NCI-H2029 treated with DMSO at 0.1 percent for 48 hours (cell line): ENCODE measurements at places on chromosomes 4 and X.
A peak's percentile ranks its signal among the peaks of the same experiment; 100 is the strongest.

- DNase-seq, result no peak
These were observed 1.2 kb downstream of the PRPS1 start for GRCh38 chrX:107629540-107629909.

GRCh38 chrX:153665726-153666306, 7.8 kb downstream of the PNCK start:
- DNase-seq, result no peak

- DNase-seq, result no peak
These were observed 34.9 kb downstream of the BMP2K start for GRCh38 chr4:78811034-78811433.

- no peak for DNase-seq
These were observed 31.2 kb downstream of the PIGG start for GRCh38 chr4:530017-530781.

DNA sequence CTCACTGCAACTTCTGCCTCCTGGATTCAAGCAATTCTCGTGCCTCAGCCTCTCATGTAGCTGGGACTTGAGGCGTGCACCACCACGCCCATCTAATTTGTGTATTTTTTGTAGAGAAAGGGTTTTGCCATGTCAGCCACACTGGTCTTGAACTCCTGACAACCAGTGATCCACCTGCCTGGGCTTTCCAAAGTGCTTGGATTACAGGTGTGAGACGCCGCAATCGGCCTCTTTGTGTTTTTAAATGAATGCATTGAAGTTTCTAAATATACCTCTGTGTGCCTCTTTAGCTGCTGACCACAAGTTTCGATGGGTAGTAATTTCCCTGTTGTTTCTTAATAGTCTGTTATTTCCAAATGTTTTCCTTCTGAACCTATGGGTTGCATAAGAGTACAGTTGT, 765.3 kb upstream of the GRIA3 start:
- no peak for DNase-seq

DNA sequence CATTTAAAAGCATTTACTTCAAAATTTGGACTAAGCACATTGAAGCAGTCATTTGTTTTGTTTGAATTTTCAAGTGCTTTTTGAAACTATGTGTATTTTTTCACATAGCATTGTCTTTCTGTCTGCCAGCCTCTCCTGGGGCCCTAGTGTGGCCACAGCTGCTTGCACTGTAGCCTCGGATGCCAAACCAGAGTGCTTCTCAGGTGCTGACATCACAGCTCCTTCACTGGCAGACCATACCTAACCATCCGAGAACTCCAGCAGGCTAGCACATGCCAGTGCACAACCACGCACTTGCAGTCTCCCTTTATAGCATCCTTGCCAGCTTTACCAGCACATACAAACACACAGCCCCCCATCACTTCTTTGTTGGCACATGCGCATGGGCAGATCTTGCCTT, 1019.7 kb downstream of the STPG2 start:
- DNase-seq, result no peak

- no peak for DNase-seq
These were observed 5.1 kb upstream of the DHX15 start for GRCh38 chr4:24589448-24589847.

DNA sequence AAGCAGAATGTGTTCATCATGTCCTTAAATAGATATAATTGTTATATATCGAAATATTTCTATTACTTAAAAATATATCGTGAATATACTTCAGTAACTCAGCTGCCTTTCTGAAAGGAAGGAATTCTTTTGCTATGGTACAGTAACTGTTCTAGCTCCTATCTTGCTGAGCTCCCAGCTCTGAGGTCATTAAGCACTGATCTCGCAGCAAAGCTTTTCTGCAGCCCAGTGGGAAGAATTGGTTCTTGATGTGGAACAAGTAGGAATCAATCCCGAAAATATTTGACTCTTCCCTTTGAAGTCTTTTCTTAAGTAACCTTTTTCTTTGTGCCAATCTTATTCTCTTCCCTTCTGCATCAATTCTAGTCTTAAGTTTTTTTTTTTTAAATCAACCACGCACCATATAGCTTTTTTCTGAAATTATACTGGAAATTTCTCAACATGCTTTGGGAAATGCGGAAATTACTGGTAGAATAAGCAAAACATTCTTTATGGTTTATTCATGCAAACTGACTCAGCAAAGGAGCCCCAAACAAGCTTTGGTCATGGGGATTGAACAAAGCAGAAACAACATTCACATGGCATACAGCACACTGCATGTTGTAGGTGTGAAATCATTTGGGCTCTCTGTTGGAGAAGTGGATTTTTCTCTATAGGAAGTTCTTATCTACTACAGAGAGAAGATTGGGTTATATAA, 428.9 kb upstream of the GNPDA2 start:
- no peak for DNase-seq

GRCh38 chr4:88059766-88060165, 52.3 kb downstream of the PKD2 start:
- DNase-seq, result no peak

GRCh38 chr4:186037692-186038658, 31.0 kb upstream of the TLR3 start:
- peak; percentile 49 for DNase-seq

DNA sequence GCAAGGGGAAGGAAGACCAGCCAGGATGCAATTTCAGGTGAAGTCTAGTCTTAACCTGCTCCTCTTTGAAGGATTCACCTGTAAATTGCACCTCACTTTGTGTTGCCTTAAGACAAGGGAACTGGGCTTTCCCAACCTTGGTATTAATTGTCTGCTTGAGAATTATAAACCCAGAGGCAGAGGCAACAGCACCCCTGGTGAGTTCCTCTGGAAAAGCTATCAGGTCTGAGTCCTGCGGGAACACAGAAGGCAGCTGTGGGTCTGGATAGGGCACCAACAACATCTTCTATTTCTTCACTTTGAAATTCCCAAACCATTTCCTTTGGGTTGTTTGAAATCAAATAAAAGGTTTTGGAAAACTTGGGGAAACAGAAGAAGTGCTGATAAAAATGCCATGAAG, 109.2 kb upstream of the NPY2R start:
- no peak for DNase-seq

DNA sequence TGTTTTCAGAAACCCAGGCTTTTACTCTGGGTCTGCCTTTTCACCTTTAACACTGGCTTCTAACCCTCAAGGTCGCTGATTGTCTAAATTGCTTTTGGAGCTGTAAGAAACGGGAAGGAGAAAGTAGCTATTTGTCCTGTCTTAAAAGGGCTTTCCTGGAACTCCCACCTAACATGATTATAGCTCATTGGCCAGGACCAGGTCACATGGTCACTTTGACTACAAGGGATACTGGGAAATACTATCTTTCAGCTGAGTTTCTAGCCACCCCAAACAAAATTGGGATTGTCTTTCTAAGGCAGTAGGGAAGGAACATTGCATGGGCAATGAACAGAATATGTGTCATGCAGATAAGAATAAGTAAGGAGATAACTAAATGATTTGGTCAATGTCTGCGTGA, 106.7 kb upstream of the ARHGAP24 start:
- no peak for DNase-seq

DNA sequence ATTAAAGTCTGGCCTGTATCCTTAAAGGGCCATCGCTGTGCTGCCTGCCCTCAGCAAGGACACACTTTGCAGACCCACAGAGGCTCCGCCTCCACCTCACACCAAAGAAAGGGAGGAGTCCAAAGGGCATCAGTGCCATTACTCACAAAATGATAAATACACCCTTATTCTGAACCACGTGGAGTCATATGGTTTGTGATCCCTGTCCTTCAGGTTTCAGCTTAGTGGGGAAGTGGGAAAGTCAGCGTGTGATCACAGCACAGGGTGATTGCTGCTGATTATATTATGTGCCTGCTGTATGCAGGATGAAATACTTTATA, 35.9 kb upstream of the MSANTD1 start:
- no peak for DNase-seq

DNA sequence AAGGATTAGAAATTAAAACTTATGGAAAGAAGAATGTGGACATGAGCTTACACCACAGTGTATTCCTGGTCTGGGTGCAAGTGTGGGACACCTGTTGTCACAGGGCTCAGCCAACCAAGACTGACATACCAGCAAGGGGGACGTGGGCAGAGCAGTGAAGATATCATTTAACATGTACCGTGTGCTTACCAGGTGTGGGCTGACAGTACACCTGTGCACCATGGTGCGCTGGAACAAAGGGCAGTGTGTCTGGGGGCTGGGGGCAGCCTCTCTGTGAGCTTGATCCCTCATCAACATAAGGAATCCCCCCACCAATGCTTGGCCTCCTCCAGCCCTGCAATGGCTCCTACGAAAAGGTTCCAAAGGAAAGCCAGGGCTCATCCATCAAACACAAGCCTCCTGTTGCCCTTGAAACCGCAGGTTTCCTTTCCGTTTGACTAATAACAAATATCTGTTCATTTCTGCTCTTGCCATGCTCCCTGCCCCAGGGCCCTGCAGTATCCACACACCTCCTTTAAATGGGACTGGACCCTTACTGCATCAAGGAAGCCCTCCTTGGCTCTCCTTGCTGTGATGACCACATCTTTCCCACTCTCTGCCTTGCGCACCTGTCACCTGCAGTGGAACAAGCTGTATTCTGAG, 16.7 kb downstream of the EVC2 start:
- DNase-seq, result no peak

DNA sequence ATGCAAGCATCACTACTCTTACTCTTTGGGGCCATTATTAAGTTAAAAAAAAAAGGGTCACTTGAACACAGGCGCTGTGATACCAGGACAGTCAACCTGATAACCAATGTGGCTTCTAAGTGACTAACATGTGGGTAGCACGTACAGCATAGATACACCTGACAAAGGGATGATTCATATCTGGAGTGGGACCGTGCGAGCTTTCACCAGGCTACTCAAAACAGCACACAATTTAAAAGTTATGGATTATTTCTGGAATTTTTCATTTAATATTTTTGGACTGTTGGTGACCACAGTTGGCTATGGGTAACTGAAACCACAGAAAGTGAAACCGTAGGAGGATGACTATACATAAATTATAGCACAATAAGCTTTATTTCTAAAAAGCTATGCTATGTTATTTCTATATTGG, 113.8 kb upstream of the STIM2 start:
- no peak for DNase-seq

GRCh38 chr4:185734214-185734613, 77.8 kb downstream of the SORBS2 start:
- no peak for DNase-seq

DNA sequence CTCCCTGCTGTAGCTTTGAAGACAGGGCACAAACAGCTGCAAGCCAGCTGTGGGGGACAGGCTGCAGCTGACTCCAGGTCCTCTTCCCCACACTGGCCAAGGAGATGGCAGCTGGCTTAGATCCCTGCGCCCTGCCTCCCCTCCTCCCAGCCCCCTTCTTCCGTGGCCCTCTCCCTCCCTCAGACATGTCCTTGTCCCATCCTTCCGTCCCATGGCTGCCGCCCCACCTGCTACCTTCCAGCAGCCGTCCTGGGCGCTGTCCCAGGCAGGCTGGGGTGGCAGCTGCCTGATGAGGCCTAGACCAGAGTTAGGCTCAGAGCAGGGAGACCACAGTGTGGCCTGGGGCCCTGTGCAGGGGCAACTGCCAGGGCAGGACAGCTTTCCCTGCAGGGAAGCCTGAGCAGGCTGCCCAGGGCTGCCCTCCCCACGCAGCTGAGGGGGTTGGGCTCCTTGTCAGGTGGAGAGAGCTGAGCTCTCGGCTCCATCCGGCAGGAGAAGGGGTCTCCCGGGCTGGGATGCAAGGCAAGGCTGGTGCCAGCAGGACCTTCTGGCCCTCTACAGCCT, 3.3 kb upstream of the BGN start:
- DNase-seq, result no peak

- no peak for DNase-seq
These were observed 2025.6 kb upstream of the AGA start for GRCh38 chr4:179467878-179468277.

- no peak for DNase-seq
These were observed 33.0 kb upstream of the FRAS1 start for GRCh38 chr4:78024085-78024484.

- DNase-seq, result no peak
These were observed 28.0 kb downstream of the RBM47 start for GRCh38 chr4:40601641-40602040.

- no peak for DNase-seq
These were observed 351.7 kb upstream of the NOCT start for GRCh38 chr4:138663883-138664282.

DNA sequence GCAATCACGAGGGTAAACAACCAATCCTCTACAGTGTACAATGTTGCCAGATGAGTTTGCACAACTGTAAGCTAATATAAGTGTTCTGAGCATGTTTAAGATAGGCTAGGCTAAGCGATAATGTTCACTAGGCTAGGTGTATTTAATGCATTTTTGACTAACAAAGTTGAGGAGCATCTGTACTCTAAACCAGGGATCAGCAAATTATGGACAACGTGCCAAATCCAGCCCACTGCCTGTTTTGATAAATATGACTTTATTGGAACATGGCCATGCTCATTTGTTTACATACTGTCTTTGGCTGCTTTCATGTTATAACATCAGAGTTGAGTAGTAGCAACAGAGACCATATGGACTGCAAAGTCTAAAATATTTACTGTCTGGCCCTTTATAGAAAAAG, 46.3 kb upstream of the ARHGEF6 start:
- peak; percentile 49 for DNase-seq

DNA sequence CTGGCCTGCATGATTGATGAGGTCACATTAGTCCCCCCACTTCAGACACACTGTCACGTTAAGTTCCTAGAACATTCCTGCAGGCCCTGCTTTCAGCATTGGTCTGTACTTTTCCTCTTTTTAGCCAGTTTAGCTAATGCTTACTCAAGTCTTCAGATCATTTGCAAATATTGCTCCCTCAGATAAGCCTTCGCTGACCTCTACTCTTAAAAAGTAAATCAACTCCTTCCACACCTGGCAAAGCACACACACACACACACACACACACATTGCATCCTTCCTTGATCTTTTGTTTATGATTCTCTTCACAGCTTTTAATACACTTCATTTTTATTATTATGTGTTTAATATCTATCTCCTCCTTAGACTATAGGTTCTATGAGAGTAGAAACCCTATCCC, 31.4 kb downstream of the PARM1 start:
- DNase-seq, result no peak

DNA sequence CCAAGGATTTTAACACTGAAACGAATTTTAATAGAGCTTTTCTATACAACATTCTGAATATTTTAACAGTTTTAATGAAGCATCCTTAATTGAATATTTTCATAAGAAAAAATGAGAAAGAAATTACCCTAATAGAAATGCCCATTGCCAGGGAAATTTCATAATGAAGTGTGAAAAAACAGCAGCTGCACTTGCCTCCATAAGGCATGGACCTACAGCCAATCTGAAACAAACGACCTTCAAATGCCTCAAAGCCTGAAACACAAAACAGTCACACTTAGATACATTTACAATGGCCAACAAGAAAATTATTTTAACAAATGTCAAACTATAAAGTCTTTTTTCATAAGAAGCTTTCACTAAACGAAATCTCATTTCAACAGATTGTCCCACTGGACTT, 74.4 kb downstream of the SLC9B1 start:
- no peak for DNase-seq

DNA sequence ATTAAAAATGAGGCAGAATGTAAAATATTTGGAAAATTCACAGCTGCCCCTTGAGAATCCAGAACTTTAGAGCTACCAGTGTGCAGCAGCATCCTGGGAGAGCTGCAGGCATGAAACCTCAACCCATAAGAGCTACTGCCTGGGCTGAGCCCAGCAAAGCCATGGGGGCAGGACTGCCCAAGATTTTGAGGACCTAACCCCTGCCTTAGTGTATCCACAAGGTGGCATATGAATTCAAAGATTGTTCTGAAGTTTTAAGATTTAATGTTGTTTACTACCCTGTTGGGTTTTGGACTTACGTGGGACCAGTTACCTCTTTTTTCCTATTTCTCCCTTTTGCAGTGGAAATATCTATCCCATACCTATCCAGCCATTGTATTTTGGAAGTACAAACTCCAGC, 26.4 kb downstream of the CASP6 start:
- DNase-seq, result no peak
